GOT3 (cell line): ENCODE measurements at places on chromosomes 6 and 20.

- DNase-seq: no peak
Observed at GRCh38 chr6:131226459-131227157, 91.3 kb downstream of the AKAP7 start.

DNA sequence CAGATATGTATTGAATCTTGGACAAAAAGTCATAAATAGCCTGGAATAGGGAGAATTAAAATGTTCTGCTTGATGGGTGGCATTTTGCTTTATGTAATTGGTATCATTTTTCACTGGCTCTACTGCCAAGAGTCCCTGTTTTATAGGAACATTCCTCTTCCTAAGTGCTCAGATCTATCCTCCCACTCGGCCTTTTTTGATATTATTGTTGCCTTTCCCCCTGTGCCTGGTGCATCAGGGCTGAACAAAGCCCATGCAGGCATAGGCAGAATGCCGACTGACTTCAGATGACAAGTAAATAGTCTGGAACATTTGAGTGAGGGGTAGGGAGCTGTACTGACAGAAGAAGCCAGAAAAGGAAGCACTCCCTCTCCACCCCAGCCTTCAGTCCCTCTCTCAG is 127.0 kb downstream of the PKHD1 start:
- DNase-seq: no peak

- peak; percentile 24 for DNase-seq
Observed at GRCh38 chr6:43817192-43817591, 47.2 kb downstream of the VEGFA start.

DNA sequence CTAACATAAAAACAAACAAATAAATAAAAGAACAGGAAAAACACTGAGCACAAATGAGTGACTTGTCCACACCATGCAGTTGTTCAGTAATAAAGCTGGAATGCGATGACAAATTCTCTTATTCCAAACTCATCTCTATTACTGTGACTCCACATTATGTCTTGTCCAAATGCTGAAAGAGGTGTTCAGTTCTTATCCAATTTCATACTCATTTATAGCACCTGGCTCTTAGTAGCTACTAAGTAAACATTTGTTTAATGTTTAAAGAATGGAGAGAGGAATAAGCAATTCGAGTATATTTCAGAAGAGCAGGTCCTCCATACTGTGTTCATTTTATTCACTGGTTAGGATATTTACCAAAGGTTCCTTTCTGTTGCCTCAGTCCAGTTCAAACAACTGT is 439.0 kb upstream of the JAG1 start:
- no peak for DNase-seq

- DNase-seq: no peak
Observed at GRCh38 chr6:14857501-14857900, 388.4 kb upstream of the JARID2 start.
